ENCODE measurements at places on chromosomes 16 and 17.

DNA sequence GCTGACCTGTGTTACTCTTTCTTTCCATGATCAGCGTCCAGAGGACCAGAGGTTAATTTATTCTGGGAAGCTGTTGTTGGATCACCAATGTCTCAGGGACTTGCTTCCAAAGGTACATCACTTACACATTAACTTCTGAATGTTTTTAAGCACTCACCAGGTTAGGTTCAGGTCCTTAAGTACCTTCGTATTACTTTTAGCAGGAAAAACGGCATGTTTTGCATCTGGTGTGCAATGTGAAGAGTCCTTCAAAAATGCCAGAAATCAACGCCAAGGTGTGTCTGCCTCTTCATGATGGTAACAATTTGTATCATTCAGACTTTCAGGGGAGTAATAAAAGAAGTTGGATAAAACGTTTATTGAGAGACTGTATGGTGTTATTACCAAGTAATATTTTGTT lies 3.3 kb downstream of the HERPUD1 start:
- no peak for DNase-seq

GRCh38 chr16:69071036-69071435 lies 34.4 kb upstream of the HAS3 start:
- no peak for DNase-seq

DNA sequence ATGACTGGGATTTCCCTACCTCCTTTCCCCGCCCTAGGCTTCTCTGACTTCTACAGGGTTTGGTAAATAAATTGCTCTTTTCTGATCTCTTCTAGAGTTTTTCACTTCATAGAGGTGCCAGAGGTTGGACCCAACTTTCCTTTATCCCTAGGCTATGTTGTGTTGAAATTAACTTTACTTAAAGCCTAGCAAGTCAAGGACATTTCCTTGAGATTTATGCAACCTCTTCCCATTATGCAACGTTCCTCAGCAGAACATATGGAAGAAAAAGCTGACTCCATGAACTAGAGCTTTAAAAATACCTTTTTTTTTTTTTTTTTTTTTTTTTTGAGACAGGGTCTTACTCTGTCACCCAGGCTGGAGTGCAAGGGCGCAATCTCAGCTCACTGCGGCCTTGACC lies 15.5 kb downstream of the MPO start:
- DNase-seq, result no peak

DNA sequence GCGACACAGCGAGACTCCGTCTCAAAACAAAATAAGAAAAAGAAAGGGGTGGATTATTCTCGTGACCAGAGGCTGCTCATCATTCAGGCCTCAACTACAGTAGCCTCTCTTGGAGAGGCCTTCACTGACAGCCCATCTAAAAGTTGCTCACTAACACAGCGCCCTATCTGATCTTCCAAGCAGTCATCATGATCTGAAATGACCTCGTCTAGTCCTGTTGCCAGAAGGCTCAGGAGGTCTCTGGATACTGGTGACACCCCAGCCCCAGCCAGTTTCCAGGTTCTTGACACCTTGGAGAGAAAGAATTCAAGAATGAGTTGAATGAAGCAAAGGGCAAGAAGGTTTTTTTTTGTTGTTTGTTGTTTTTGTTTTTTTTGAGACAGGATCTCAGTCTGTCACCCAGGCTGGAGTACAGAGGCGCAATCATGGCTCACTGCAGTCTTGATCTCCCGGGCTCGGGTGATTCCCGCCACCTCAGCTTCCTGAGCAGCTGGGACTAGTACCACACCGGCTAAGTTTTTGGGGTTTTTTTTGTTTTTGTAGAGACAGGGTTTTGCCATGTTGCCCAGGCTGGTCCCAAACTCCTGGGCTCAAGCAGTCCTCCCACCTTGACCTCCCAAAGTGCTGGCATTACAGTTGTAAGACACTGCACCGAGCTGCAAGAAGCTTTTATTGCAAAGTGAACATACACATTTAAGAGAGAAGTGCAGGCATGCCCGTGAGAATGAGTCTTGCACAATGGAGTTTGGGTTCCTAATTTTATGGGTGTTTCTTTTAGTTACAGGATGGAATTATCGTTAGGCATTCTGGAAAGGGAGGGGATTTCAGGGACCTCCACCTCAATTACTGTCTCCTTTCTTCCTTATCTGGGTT lies 2.7 kb upstream of the ZC3H7A start:
- no peak for DNase-seq

GRCh38 chr17:37568350-37569053 lies 40.7 kb downstream of the SYNRG start:
- no peak for DNase-seq

- no peak for DNase-seq
Measured at GRCh38 chr16:72967941-72968340, 80.0 kb downstream of the ZFHX3 start.
